NCI-H69 (cell line): ENCODE measurements at places on chromosomes 7 and 10.

DNA sequence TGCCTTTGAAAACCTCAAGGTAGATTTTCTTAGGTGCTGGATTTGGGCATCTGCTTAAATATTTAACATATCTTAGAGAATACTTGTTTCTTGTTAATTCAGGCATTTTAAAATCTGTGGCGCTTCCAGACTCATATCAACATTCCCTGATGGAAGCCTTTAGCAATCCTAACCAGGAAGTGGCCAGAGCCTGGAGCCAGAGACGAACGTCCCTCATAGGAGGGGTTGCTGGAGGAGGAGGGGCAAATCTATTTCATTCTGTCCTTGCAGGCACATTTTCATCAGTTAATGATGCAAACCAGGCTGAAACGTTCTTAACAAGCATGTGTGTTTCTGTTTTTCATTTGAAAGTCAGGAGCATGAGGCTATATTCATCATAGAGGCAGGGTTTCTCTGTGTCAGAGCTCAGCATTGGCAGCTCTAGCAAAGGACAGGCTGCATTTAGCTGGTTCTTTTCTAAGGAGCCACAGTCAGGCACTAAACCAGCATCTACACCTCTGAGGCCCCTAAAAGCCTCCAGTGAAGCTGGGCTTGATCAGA lies 17.8 kb upstream of the IFIT2 start:
- DNase-seq = peak; percentile 35

DNA sequence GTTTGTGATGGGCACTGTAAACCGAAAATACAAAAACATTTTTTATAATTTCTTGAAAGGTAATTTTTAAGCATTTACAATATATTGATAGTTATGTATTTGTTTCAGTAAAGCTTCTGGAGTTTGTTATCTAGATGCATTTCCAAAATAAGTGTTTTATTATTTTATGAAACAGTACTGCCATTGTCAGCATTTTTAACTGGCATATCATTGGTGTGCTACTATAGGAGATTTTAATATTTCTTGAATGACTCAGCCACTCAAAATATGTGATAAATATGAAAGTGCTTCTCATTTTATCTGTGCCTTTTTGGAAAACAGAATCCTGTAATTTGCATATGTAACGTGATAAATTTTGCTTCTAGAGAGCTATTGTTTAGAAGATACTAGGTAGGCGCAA lies 97.9 kb downstream of the ANKIB1 start:
- DNase-seq = no peak

DNA sequence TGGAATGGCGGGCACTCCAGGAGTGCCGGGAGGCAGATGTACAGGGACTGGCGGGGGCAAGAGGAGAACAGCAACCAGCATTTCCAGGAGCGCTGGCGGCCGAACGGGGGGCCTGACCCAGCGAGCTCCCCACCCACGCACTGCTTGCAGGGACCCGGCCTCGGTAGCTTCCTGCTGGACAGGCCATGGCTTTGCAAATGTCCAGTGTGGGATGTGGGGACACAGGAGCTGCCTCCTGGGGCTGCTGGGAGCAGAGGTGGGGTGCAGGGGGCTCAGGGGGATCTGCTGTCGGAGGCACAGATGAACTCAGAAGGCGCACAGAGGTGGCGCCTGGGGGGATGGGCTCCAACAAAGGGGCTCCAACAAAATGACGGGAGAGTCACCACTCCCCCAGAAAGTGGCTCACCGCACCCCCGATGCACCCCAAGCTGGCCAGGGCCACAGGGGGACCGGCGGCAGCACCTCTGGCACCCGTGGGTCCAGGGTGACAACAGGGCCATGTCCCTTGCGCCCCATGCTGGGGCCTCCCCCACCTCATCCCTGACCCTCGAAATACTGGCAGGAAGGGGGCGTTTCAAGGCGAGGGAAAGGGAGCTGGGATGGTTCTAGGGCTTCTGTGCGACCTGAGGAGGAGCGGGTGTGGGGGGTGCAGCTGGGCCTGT lies 41.1 kb downstream of the AP5Z1 start:
- DNase-seq = no peak

DNA sequence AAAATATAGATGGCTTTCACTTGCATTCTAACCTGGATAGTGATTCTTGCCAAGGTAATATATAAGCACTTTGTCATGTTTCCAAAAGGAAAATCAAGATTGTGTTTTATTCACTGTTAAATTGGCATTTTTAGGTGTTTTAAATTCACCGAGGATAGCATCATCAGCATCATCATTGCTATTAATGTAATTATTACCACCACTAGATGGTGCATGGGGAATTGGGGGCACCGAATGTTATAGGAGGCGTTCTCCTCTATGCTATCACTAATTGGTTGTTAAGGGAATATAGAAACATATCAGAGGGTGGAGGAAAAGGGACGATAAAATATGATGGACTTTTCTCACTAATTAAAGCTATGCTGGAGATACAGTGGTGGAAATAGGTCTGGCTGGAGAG lies 95.5 kb downstream of the CELF2 start:
- DNase-seq = no peak

GRCh38 chr7:97272237-97272975 lies 154.9 kb downstream of the SDHAF3 start:
- DNase-seq = no peak

- DNase-seq = peak; percentile 54
These were observed 17.6 kb downstream of the ZDHHC16 start for GRCh38 chr10:97463363-97464132.

DNA sequence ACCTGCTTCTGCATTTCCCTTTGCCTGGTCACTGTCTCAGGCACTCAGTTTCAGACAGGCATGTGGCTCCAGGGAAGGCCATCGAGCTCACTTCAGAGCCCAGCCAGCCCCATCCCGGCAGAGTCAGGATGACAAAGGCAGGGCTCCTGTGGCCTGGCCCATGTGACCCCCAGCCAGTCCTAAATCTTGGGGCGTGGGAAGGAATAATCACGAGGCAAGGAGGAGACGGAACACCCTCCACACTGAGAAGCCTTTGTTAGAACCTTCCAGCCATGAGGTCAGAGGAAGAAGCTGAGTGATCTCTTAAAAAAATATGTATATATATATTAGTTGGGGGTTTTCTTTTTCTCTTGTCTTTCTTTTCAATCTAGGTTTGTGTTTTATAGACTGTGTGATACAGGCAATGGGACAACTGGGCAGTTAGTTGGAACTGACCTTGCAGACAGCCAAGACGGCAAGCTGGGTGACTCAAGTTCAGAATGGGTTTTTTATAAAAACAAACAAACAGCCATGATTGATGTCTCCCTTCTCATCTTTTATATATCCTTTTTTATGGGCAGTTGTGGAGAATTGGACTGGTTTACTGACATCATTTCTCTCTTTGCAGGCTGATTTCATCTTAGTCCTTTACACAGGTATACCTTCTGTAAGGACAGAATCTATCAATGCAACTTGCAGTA lies 60.8 kb downstream of the CHN2 start:
- DNase-seq = peak; percentile 41

- no peak for DNase-seq
These were observed 23.8 kb downstream of the PFKP start for GRCh38 chr10:3090914-3091787.

DNA sequence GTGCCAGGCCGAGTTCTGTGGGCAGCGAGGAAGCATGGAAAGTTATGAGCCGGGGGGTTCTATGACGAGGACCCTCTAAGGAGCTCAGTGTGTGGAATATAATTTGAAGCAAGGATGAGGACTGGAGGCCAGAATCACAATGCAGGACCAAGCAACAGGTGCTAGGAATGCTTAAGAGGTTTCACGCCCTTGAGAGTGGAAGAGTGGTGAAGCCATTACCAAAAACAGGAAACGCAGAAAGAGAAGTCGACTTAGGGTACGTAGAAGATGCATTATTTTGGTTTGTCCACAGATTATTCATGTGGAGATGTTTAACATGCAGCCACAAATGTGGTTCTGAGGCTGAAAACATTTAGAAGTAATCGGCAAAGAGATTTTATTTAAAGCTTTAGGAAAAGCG lies 78.7 kb downstream of the PIP4K2A start:
- DNase-seq = no peak

DNA sequence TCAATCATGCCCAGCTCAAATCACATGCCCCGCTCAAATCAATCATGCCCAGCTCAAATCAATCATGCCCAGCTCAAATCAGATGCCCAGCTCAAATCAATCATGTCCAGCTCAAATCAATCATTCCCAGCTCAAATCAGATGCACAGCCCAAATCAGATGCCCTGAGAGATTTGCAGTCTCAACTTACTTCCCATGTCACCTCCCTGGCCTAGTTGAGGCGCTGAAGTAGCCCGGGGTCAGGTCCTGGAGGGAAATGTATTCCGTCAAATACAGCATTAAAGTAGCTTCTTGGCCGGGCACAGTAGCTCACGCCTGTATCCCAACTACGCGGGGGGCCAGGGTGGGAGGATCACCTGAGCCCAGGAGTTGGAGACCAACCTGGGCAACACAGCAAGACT lies 15.7 kb upstream of the PRKAR1B start:
- no peak for DNase-seq

- DNase-seq = no peak
These were observed 12.0 kb upstream of the GSAP start for GRCh38 chr7:77427996-77428603.

DNA sequence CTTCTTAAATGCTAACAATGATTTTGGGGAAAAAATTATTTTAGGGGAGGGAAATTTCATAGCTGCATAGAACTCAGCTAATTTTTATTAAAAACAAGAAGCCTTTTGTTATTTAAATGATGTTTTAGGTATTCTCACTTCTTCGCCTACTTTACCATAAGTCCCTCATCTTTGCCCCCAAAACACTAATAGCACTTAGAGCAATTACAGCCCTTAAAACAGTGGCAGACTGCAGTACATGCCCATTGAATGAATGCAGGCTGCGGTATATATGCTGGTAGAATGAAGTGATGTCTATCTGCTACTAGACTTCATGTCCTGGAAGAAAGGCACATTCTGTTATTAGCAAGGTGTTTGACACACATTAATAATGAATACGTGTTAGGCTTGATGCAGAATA lies 2.9 kb upstream of the SPAG6 start:
- no peak for DNase-seq

DNA sequence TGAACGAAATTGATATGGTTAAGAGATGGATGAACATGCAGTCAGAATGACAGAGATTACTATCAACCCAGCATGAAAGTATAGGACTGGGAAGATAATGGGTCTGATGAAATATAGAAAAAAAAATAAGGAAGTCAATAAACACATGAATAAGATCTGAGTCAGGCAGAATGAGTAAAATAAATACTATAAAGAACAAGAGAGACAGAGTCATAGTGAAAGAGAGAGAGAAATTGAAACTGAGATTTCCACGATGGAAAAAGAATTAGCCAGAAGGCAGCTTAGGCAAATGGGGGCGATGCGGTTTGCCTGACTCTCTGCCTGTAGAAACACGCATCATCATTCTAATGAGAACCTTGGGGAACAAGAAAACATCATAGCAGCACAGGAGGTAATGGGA lies 26.6 kb downstream of the SEMA3D start:
- no peak for DNase-seq

DNA sequence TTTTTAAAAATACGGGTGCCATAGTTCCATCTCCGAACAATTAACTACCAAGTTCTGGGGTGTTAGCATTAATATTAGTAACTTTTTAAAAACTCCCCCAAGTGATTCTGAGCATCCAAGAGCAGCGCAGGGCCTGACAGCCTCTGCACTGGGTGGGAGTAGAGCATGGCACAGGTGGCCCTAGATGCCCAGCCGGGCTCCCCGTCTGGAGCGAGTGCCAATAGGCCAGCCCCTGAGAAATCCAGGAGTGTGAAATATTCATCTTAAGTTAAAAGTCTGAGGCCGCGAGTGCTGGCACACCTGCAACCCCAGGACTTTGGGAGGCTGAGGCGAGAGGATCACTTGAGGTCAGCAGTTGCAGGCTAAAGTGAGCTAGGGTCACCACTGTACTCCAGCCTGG lies 16.2 kb downstream of the FAM107B start:
- DNase-seq = no peak

DNA sequence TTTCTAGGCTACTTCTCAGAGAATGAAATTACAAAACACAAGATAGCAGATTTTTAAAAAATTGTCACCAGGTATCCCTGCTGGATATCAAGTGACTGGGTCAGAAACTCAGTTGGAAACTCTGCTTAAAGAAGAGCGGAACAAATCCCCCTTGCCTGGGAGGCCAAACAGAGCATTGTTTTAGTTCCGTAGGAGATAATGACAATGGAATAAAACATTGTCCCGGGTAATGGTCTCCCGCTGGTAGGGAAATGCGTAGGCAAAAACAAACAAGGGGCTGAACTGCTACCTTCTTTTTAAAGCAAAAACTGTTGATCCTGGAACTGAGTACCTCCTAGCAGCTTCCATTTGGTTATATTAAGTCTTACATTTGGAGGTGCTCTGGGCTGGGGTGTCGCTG lies 21.3 kb upstream of the VAX1 start:
- DNase-seq = peak; percentile 71

GRCh38 chr10:77630507-77630848 lies 7.1 kb downstream of the KCNMA1 start:
- no peak for DNase-seq

DNA sequence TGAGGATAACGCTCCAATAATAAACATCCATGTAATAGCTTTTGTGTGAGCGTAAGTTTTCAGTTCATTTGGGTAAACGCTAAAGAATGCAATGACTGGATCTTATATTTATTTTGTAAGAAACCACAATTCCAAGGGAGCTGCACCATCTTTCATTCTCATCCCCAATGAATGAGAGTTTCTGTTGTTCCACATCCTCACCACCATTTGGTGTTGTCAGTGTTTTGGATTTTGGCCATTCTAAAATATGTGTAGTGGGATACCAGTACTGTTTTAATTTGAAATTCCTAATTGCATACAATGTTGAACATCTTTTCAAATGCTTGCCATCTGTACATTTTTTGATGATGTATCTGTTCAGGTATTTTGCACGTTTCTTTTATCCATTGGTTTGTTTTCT lies 50.9 kb upstream of the SEMA3D start:
- no peak for DNase-seq

DNA sequence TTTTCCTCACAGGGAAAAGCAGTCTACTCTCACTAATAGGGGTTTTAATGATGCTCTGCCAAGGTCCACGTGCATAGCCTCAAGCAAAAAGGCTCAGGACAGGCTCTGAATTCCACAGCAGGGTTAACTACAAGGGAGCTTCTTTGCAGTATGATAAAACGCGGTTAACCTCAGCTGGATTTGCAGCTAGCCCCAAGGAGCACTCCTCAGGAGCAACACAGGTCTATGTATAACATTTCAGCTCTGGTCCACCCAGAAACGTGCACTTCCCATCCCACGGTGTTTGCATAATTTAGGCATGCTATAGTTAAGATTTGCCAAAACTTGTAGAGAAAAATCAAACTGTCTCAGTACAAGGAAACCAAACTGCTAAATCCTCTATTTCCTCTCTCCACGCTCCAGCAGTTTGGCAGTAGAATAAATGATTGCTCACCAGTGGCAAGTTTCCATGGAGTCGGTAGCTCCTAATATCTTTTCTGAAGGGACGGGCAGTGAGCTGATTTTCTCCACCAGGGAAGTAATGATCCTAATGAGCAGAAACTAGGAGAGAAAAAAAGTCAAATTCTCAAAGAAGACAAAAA lies 13.1 kb upstream of the ASB4 start:
- peak; percentile 56 for DNase-seq

DNA sequence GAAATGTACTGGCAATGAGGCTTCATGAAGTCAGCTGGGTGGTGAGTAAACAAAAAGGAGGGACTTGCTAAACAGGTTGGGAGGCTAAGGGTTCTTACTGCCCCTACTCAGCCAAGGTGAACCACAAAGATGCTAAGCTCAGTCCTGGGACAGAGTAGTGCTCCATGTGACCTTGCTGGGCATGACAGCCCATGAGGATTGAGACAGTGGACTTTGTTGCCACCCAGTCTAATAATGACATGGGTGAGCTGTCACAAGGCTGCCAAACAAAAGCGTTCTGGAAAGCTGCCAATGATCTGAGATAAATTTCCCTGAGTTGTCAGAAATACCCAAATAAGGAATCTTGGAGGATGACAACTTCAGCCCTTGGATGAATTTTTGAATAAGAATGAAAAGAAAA lies 75.2 kb downstream of the CLEC2L start:
- DNase-seq = peak; percentile 67
